WTC11 (cell line): ENCODE measurements at places on chromosomes 3 and 15. TPM values are rescaled to one million over a fixed set of nuclear protein-coding genes. Genes with fewer than 3 reads are reported as not detected.

SAXO2 gene
- total RNA-seq, result 1.9 to 3.8 TPM (median 2.7 TPM) in 3 replicates

EXD1 gene
- total RNA-seq, result 0.26 to 0.44 TPM (median 0.37 TPM) in 3 replicates

MOBP gene
- 0.13 to 0.39 TPM in 2 of 3 replicates, not detected in the other for total RNA-seq

PTH1R gene
- total RNA-seq, result 4.0 to 12.0 TPM (median 5.6 TPM) in 3 replicates

TMEM115 gene
- total RNA-seq, result 26.7 to 30.0 TPM (median 28.4 TPM) in 3 replicates

PXYLP1 gene
- 16.9 to 20.1 TPM (median 19.7 TPM) in 3 replicates for total RNA-seq

GRCh38 chr3:49607796-49608195 is 53.5 kb downstream of the BSN start:
- peaks cover 4% of the 10 kb centered on the region; the same call in 1 of the 2 replicates for H3K36me3 ChIP-seq
- DNase-seq, result no peak
- H3K4me1 ChIP-seq, result no peaks in the 10 kb centered on the region
- H3K27me3 ChIP-seq, result no peaks in the 10 kb centered on the region

GRCh38 chr3:169668957-169669741 is 5.6 kb upstream of the MECOM start:
- peak; percentile 86 for DNase-seq
- peaks cover 63% of the 10 kb centered on the region for H3K4me1 ChIP-seq
- H3K36me3 ChIP-seq, result peaks cover 11% of the 10 kb centered on the region

DNA sequence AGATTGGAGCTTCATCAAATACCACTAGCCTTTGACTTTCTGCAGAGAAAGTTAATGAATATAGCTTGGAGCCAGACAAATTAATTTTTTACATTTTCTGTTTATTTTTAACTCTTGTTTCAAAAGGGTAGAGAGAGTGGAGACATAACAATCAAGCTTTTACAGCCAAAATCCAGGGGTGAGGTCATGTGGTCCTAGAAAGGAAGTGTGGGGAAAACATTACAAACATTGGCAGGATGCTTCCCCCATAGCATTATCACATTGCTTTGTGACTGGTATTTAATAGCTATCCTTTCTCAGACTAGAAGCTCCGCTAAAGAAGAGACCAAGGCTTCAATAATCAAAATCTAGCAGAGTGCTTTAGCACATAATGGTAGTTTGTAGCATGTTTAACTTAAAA is 46.4 kb upstream of the PHLDB2 start:
- peaks cover 3% of the 10 kb centered on the region; the same call in 1 of the 2 replicates for H3K4me1 ChIP-seq
- DNase-seq, result no peak
- H3K4me3 ChIP-seq, result no peak overlapping the region
- H3K27ac ChIP-seq, result no peak overlapping the region
- H3K27me3 ChIP-seq, result no peaks in the 10 kb centered on the region; the same call in 1 of the 2 replicates

- H3K4me3 ChIP-seq, result no peak overlapping the region
- H3K4me1 ChIP-seq, result peaks cover 38% of the 10 kb centered on the region
- peaks cover 38% of the 10 kb centered on the region for H3K36me3 ChIP-seq
- H3K27ac ChIP-seq, result no peak overlapping the region
- H3K27me3 ChIP-seq, result no peaks in the 10 kb centered on the region
Measured at GRCh38 chr15:57398336-57398735, 22.0 kb downstream of the CGNL1 start.

DNA sequence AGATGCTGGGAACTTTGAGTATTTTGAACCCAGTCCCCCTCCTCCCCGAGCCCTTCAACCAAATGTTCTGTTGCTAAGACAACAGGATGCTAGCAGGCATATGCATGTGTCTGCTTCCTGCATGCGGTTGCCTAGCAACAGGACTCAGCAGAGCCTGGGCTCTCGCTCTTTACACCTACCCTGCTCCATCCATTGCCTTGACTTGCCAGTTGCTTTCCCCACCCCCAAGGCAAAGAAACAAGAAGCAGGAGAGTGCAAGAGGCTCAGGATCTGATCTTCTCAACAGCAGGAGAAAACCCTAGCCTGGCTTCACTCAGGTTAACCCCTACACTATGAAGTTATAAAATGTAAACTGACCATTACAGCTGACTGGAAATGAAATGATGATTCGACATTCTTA is 393.0 kb downstream of the IGSF11 start:
- peaks cover 8% of the 10 kb centered on the region for H3K4me1 ChIP-seq
- H3K27ac ChIP-seq, result no peak overlapping the region
- no peak overlapping the region for H3K4me3 ChIP-seq
- no peaks in the 10 kb centered on the region for H3K27me3 ChIP-seq

DNA sequence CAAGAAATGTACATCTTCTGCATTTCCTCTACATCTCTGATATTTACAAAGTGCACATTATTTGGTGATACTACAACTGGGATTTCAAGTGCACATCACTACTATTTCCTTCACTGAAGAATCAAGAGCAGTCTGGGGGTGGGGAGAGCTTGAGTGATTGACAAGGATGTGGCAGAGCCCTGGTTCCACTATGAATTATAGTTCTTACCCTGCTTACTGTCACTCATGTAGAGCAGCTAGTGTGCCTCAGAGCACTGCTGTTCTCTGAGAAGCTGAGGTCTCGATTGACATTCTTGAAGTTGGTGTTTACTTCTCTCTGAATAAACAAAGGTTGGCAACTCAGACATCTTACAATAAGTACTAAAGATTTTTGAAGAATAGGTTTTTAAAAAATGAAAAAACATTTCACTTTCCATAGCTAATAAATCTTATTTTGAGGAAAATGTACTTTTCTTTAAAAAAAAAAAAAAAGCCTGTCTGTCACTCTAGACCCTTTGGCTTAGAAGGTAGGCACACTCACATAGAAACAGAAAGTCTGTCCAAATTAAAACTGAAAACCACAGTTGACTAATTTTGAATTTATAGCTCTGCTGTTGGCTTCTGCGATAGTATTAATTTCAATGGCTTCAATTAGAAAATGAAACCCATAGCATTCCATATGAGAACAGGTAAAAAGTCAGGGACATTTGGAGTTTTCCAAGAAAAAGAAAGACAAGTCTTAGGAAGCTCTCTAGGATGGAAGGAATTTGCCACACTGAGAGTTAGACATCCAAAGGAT is 5.6 kb downstream of the GREM1 start:
- DNase-seq, result no peak
- H3K4me3 ChIP-seq, result no peak overlapping the region
- no peak overlapping the region for H3K27ac ChIP-seq

GRCh38 chr15:101089579-101090427 is 162.0 kb downstream of the CHSY1 start:
- H3K4me1 ChIP-seq, result peaks cover 18% of the 10 kb centered on the region; the same call in 1 of the 2 replicates
- no peak overlapping the region for H3K4me3 ChIP-seq
- H3K27me3 ChIP-seq, result no peaks in the 10 kb centered on the region
- no peak for DNase-seq
- H3K36me3 ChIP-seq, result no peaks in the 10 kb centered on the region
- H3K27ac ChIP-seq, result no peak overlapping the region

GRCh38 chr15:31558840-31559239 is 232.2 kb downstream of the KLF13 start:
- DNase-seq, result no peak
- H3K27me3 ChIP-seq, result no peaks in the 10 kb centered on the region
- no peak overlapping the region for H3K27ac ChIP-seq
- H3K4me1 ChIP-seq, result no peaks in the 10 kb centered on the region
- H3K36me3 ChIP-seq, result no peaks in the 10 kb centered on the region

DNA sequence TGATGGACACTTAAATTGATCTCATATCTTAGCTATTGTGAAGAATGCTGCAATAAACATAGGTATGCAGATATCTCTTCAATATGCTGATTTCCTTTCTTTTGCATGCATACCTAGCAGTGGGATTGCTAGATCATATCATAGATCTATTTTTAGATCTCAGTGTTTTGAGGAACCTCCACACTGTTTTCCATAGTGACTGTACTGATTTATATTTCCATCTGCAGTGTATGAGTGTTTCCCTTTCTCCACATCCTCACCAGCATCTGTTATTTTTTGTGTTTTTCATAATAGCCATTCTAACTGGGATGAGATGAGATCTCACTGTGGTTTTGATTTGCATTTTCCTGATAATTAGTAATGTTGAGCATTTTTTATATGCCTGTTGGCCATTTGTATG is 17.1 kb upstream of the RASA2 start:
- H3K36me3 ChIP-seq, result peaks cover 5% of the 10 kb centered on the region; the same call in 1 of the 2 replicates
- no peak for DNase-seq
- no peaks in the 10 kb centered on the region for H3K4me1 ChIP-seq
- no peaks in the 10 kb centered on the region for H3K27me3 ChIP-seq
- H3K4me3 ChIP-seq, result no peak overlapping the region

DNA sequence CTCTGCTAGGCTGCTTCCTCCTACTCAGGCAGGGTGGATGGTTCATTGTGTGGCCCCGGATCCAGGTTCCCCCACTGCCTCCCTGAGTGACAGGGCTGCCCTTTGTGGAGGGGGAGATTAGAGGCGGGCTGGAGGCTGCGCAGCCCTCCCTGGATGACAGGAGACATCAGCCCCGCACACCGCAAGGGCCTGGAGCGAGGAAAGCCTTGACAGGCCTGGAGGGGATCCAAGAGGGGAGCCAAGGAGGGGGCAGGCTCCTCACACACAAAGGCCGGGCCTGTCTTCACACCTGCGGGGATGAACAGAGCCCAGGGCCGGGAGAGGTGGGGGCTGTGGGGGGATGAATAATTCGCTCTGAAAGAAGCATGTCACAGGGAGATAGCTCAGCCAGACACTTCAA is 72.9 kb downstream of the RPN1 start:
- H3K4me1 ChIP-seq, result peaks cover 10% of the 10 kb centered on the region
- no peak for DNase-seq
- H3K4me3 ChIP-seq, result no peak overlapping the region
- H3K27me3 ChIP-seq, result no peaks in the 10 kb centered on the region; the same call in 1 of the 2 replicates
- H3K36me3 ChIP-seq, result no peaks in the 10 kb centered on the region

- no peak overlapping the region for H3K27ac ChIP-seq
- H3K27me3 ChIP-seq, result no peaks in the 10 kb centered on the region
- no peak overlapping the region for H3K4me3 ChIP-seq
- no peak for DNase-seq
- H3K4me1 ChIP-seq, result peaks cover 33% of the 10 kb centered on the region
Measured at GRCh38 chr3:65669163-65669875, 369.4 kb downstream of the MAGI1 start.
